ENCODE measurements at places on chromosomes 3 and 15.

GRCh38 chr15:68789091-68789490, 31.6 kb downstream of the ANP32A start:
- DNase-seq = no peak

DNA sequence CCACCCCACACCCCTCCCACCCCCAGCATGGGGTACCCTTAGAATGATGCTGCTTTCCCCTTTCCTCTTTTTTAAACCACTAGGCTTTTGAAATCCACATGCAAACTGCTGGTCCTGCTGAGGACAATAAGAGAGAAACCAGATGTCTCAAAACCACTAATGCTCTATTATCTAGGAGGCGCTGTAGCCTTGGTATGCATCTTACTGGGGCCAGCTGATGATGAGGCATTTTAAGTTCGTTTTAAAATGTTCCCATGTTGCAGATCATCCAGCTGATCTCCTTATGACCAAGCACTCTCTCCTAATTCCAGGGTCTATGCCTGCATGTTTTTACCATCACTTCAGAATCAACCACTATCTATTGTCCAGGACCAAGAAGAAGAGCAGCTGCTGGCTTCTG, 1.3 kb downstream of the NME9 start:
- no peak for DNase-seq

GRCh38 chr3:48595075-48595525, at the start of gene COL7A1:
COL7A1 (minus strand) TSS chr3:48595329; CDS start chr3:48595159, 170 bp downstream.
- DNase-seq = no peak

- no peak for DNase-seq
Measured at GRCh38 chr3:74623261-74623836, 8.9 kb upstream of the CNTN3 start.

- DNase-seq = no peak
Measured at GRCh38 chr3:46299608-46300460, 54.1 kb upstream of the CCR2 start.

DNA sequence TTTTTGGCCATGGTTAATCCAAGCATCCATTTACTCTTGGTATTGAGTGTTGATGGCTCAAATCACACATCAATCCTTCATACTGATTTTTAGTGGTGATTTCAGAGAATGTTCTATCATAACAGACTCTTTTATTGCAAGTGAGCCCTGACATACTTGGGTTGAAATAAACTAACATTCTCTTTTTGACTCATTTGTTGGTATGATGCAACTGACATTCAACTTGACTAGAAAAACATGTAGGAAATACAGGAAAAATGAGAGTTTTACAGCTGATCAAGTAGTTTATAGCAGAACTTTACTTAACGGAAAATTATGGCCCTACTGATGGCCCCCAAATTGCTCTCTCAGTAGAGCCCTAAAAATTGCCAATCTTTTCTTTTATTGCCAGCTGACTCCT, 173.9 kb upstream of the CD96 start:
- no peak for DNase-seq

- no peak for DNase-seq
Measured at GRCh38 chr3:189982321-189982945, 138.3 kb downstream of the P3H2 start.

- no peak for DNase-seq
Measured at GRCh38 chr3:120416868-120417267, 33.9 kb downstream of the FSTL1 start.

- no peak for DNase-seq
Measured at GRCh38 chr3:193400304-193400703, 21.8 kb upstream of the ATP13A5 start.

GRCh38 chr15:84928843-84929168, 44.3 kb downstream of the SLC28A1 start:
- DNase-seq = no peak

DNA sequence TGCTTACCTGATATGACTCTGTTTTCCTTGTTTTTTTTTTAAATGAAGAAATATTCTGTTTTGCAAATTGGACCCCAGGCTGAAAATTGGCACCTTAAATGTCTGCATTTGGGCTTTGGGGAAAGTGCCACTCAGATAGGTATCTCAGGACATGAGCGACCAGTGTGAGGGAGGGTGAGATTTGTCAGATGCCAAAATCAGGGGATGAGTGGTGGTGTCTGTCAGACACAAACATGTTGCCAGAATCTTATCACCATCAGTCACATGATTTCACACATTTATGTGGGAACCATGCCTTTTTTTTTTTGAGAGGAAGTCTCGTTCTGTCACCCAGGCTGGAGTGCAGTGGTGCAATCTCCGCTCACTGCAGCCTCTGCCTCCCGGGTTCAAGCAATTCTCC, 75.6 kb upstream of the OSBPL11 start:
- DNase-seq = no peak

DNA sequence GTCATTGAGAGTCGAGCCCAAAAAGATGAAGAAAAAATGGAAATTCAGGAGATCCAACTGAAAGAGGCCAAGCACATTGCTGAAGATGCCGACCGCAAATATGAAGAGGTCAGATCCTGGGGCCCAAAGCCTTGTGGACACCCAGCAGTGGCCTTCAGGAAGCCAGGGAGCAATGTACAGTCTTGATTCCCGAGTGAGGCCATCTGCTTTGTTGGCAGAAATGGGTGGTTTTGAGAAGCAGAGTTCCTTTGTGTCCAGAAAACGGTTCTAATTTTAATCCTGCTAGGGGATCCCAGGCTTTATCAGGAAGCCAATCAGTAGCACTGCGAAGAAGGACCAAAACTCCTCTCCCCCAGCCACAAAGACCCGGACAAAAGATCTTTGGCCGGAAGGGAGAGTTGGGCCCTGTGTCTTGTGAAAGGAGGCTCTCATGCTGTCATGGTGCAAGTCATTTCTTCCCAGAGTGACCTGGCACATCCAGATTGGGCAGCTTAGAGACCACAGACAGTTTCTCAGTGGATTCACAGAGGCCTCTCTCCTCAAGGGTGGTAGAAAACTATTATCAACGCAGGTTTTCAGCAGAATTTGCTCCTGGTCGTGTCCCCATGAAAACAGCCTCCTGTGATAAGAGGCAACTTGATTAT, 17.1 kb downstream of the TPM1 start:
- no peak for DNase-seq

DNA sequence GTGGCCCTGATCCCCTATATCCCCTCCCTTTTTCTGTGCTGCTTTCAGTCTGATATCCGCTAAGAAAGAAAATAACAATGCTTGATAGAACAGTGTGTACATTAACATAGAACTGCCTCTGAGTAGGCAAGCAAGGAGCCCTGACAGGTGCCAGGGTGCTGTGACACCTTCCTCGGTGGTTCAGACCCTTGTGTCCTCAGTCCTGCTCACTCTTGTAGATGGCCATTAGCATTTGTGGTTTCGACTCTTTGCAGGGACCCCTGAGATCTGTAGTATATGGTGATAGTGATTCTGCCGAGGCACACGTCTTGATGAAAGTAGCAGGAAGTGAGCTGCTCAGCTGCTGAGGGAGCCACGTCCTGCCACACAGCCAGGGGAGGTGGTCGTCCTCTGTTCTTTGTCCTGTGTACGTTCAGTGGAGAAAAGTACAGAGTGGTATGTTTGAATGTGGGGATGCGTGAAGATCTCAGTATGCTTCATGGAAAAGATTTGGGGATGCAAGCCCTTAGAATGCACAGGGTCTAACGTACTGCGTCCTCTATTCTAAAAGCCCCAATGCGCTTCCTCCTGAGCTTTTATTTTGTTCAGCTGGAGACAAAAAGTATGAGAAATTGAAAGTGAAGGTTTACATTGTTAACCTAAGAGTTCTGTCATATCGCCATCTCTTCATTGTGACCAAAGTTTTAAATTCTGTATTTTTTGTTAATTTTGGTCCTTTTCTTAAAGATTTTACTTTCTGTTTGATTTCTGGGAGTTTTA, 35.4 kb downstream of the PXYLP1 start:
- DNase-seq = peak; percentile 33

GRCh38 chr3:190385731-190386688, 2.0 kb upstream of the CLDN16 start:
- no peak for DNase-seq

- no peak for DNase-seq
Measured at GRCh38 chr15:80343554-80343992, 60.6 kb upstream of the ARNT2 start.

- no peak for DNase-seq
Measured at GRCh38 chr3:121018917-121019321, 110.9 kb downstream of the STXBP5L start.

DNA sequence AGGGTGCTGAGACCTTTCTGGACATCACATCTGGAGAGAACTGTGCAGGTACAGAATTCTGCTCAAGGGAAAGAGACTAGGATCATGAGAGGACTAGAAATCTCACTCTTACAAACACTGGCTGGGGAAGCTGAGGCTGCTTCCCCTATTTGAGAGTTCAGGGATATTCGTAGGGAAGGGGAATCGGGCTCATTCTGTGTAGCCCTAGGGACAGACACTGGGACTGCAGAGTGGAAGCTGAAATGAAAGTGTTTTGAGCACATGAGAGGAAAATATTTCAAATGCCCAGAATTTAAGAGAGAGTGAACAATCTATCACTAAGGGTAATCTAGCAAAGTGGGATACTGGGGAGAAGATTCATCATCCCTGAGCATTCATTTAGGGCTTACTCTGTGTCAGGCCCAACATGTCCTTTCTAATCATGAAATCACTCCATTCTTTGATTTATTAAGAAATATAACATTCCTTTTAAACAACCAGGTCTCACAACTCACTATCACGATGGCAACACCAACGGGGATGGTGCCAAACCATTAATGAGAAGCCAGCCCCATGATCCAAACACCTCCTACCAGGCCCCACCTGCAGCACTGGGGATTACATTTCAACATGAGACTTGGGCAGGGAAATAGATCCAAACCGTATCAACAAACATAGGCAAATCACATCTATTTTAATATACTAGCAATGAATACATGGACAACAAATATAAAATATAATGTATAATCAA, 63.0 kb downstream of the CPN2 start:
- no peak for DNase-seq

DNA sequence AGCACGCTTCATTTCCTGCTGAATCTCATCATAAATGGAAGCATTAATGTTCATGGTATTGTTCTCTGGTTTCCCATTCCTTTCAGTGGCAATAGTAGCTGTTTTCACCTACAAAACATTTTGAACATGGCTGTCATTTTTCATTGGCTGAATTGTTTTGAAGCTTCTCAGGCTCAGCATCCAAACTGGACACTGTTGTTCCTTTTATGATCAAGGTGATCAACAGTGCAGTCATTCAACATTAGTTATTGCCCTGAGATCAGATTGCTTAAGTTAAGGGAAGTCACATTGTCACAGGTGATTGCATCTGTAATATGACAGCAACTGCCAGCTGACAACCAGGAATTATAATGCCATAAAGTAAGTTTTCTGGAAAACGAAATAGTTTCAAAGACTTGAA, 46.9 kb downstream of the SATB1 start:
- DNase-seq = no peak

GRCh38 chr3:134608023-134608770, 42.6 kb downstream of the KY start:
- no peak for DNase-seq

- DNase-seq = no peak
Measured at GRCh38 chr15:59191855-59192237, 14.8 kb upstream of the LDHAL6B start.

GRCh38 chr3:147406028-147406931, at the start of gene ZIC4:
ZIC4 (minus strand) TSS chr3:147406543; CDS start chr3:147402797, 3,746 bp downstream.
- DNase-seq = no peak

DNA sequence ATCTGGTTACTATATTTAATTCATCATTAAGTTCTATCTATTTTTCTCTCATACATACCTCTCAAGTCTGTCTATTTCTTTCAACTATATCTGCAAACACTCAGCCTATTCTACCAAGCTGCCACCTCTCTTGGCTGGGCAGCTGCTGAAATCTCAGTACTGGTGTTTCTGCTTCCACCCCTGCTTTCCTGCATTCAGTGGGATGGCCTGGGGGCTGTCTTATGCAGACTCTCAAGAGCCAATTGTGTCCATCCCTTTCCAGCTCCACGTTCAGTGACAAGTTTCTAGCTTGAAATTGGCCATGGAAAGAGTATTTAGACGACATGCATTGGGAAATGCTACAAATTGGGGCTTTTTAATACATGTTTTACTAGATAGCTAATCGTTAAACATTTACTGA, 378.4 kb upstream of the DPPA4 start:
- DNase-seq = no peak

DNA sequence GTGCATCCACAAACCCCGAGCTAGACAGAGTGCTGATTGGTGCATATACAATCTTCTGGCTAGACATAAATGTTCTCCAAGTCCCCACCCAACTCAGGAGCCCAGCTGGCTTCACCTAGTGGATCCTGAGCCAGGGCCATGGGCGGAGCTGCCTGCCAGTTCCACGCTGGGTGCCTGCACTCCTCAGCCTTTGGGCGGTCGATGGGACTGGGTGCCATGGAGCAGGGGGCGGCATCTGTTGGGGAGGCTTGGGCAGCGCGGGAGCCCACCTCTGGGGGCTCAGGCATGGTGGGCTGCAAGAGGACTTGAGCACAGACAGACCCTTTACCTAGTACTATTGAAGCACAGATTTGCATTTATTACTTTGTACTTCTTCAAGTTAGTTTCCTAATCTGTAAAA, 57.5 kb downstream of the ZPLD1 start:
- no peak for DNase-seq

DNA sequence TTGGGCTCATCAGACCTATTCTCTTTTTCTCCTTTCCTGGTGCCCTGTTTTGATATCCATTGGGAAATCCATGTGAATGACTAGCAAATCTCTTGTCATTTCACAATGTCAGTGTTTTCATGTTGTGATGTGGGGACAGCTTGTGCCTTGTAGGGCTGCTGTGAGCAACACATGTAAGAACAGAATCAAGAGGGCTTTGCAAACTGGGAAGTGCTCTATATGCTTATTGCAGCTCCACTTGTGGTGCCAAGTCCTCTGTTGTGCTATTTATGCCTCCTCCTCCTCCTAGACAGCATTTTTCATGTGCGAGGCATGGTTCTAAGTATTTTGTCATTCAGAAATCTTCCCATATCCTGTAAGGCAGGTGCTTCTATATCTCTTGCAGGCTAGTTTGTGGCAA, 56.4 kb downstream of the ZNF621 start:
- no peak for DNase-seq

DNA sequence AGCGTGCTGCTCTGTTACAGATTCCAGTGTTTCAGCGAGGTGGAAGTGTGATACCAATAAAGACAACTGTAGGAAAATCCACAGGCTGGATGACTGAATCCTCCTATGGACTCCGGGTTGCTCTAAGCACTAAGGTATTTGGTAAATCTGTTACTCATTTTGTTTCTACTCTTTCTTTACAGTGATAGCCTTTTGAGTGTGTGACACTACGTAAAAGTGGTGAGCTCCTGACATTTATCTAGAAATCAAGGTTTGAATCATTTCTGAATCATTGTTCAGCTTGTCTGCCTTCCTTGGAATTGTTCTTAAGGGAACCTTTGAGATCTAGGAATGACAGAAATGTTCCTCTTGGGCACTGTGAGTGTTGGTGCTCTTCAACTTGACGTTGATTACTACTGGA, 11.2 kb upstream of the CAPN3 start:
- DNase-seq = no peak
